Stimulated activated CD8-positive, alpha-beta memory T cell treated with anti-CD3 and anti-CD28 coated beads, Interleukin-7, amount 100 ng/mL, for 1 hour (primary cell): ENCODE measurements at places on chromosomes 12 and 14.

DNA sequence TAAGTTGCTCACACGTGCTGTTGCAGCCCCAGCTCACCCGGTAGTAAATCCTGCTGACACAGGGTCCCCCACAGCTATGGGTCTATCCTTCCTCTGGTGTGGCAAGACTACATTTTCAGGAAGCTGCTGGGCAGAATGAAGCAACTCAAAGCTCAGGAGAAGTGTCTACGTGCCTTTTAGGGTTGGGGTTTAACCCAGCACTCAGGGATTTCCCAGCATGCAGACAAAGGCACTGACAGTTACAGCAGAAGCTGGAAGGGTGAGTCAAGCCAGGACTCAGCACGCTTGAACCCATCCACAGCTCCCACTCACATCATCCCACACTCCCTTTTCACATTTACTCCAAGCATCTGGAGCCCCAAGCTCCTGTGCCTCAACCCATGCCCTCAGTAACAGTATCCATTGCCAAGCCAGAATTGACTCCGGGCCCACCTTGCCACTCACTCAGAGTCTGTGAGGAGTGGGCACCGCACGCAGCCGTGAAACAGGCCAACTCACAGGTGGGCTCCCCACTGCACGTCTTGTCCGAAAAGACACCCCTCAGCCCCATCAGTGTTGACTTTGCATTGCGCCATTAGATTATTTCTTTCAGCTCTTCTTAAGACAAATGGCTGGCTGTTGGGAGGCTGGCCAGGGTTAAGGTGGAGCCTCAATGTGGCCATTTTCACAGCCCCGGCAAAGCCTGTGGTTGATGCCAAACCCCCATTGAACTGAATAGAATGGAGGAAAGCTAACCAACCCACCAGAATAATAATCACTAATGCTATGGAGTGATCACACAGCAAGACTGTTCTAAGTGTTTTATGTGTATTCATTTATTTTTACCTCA lies 59.6 kb downstream of the ZFP36L1 start:
- no peak for DNase-seq

DNA sequence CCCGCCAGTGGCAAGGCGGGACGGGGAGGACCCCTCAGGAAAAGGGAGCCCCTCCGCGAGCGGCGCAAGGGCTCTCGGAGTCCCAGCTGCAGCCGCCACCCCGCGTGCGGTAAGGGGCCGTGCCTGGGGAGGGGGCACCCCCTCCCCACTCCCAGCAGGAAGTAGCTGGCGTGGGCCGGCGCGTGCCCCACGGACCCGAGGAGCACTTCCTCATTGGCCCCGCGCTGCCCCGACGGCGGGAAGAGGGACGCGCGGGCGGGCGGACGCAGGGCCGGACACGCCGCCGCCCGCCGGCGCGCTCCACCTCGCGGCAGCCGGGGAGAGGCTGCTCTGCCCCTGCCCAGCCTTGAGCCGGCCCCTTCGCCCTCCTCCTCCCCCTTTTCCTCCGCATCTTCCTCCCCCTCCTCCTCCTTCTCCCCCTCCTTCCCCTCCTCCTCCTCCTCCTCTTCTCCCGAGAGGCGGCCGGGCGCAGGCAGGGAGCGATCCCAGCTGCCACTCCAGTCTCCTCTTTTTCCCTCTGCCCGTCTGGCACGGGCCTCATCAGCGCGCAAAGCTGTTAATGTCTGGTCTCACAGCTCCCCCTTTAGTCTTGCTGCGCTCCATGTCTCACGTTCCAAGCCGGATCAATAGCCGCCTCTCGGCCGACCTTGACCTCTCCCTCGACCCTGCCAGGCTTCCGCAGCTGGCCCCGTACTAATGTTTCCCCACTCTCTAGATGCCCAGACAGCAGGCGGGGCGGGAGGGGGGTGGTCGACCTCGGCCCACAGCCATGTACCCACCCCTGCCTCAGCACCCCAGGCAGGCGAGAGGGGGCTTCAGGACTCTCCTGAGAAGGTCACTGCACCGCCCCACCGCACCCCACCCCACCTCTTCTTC lies 2.6 kb upstream of the BCL11B start:
- no peak for DNase-seq

DNA sequence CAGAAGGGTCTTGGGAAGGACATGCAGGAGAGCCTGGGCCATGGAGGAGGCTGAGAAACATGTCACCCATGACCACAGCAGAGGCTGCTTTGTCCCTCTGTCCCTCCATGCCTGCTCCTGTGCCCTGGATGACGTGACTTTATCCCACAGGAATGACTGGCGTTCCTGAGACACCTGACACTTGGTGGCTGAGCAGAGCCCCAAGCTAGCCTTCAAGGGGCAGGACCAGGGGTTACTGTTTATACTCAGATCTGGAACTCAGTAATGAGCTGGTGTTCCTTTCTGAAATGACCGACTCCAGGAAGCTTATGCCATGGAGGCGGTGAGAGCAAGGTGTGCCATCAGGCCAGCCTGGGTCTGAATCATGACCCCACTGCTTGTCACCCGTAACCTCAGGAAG lies 44.2 kb downstream of the ZFP36L1 start:
- DNase-seq: no peak

GRCh38 chr12:67509666-67510386 lies 138.7 kb upstream of the DYRK2 start:
- DNase-seq: no peak

DNA sequence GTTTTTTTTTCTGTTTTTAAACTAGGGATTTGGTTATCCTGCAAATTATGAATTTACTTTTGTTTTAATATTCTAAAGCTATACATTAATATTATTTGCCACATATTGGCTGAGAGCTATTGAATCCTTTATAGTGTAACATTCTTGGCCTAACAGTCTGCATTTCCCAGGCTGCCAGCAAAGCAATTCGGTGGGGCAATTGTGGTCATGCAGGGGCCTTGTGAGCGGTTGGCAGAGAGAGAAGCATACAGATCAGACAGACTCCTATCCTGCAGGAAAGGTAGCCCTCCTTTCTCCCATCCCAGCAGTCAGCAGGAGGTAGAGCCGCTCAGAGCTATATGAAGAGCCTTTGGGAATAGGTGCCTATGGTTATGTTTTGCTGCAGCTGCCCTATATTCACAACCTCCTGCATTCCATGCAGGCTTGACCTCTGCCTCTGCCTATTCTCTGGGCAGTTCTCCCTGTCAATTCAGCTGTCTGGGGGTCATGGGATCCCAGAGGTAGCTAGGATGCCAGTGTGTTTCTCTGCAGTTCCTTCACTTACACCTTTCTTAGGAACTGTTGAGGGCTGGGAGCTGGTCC lies 144.7 kb downstream of the GPHN start:
- no peak for DNase-seq

DNA sequence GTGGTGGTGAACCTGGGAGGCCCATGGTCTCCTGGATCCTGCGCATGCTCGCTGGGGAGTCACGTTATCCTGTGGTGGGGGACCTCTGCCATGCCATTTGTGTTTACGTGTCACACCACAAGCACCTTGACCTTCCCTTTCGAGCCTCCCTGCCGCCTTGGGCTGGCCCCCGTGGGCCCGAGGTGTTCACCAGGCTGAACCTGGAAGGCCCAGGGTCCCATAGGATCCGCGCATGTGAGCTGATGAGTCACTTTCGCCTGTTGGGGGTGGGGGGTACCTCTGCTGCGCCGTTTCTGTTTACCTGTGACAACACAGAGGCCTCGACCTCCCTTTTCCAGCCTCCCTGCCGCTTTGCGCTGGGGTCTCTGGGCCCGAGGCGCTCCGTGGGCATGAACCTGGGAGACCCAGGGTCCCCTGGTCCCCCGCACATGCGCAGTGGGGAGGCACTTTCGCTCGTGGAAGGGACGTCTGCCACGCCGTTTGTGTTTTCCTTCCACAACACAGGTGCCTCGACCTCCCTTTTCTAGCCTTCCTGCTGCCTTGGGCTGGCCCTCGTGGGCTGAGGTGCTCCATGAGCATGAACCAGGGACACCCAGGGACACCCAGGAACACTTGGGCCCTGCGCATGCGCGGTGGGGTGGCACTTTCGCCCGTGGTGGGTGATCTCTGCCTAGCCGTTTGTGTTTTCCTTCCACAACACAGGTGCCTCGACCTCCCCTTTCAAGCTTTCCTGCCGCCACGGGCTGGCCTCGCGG lies 334.1 kb downstream of the ALG10 start:
- DNase-seq: no peak

GRCh38 chr12:6222078-6222654 lies 22.0 kb downstream of the CD9 start:
- no peak for DNase-seq

- no peak for DNase-seq
Measured at GRCh38 chr12:89414322-89414721, 62.0 kb upstream of the DUSP6 start.

- DNase-seq: peak; percentile 64
Measured at GRCh38 chr14:75249251-75249957, 29.2 kb upstream of the FOS start.

- no peak for DNase-seq
Measured at GRCh38 chr12:113145720-113146551, 3.6 kb upstream of the CFAP73 start.

- DNase-seq: peak; percentile 43
Measured at GRCh38 chr12:12266873-12267741, at the start of gene LRP6. Gene LRP6 (minus strand): TSS chr12:12267044. CDS start chr12:12266735, 309 bp downstream.

- DNase-seq: no peak
Measured at GRCh38 chr14:71539650-71540285, 392.5 kb upstream of the RGS6 start.

DNA sequence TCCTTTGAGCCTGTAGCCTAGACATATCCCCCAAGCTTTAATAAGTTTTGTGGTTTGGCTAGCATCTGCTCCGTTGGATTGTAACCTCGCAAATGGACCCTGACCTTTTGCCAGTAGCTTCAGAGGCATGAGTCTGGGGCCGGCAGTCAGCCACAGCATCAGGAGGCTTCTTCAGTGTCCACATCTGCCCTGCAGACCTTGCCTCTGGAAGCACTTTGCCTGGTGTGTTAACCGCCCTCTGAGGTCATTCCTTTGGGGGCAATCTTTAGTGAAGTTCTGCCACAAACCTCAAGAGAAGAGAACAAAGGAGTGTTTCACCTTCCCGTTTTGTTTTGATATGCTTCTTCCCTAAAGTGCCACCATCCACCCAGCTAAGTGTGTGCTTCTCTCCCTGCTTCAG lies 71.4 kb downstream of the GNS start:
- DNase-seq: no peak

GRCh38 chr12:25794571-25794970 lies 163.9 kb upstream of the RASSF8 start:
- DNase-seq: no peak

GRCh38 chr14:90649083-90649482 lies 167.1 kb downstream of the TTC7B start:
- DNase-seq: no peak

DNA sequence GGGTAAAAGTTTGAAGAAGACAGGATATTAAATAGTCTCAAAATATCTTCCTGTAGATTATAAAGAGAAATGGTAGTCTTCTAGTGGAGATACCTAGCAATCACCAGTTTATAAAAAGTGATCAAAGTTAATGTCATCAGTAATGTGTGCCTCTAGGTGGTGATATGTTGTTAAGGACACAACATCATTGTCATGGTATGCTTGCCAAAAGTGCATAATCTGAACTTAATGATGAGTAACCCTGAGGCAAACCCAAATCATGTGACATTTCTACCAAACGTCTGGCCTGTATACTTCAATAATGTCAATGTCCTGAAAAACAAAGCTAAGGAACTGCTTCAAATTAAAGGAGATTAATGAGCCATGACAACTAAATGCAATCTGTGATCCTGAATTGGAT lies 214.7 kb downstream of the PHLDA1 start:
- DNase-seq: no peak

DNA sequence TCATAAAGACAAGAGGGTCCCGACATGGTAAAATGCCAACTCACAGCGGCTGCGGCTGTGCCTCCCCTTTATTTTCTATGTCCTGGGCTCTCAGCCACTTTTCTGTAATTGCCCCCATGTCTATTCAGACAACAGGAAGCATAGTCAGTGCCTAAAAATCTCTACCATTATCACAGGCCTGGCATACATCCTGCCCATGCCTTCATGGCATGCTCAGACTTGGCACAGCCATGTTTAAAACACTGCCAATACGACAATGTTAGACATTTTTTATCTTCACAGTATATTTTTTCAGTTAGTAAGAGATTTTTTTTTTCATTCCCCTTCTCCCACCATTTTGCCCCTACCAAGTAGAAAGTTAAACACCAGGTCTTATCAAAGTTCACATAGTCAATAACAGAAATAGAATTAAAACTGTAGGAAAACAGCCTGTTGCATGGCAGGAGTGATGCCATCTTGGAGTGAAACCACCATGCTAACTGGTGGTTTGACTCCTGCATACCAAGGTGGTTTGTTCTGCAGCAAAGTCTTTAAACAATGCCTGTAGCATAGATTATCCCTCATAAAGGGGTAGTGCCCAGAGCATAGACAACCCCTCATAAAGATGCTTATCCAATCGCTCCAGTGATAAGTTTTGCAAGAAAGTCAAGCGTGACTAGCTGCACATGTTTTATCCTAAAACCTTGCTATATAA lies 18.9 kb upstream of the CERS5 start:
- no peak for DNase-seq

GRCh38 chr14:22434030-22434429 lies 155.0 kb downstream of the DAD1 start:
- no peak for DNase-seq

DNA sequence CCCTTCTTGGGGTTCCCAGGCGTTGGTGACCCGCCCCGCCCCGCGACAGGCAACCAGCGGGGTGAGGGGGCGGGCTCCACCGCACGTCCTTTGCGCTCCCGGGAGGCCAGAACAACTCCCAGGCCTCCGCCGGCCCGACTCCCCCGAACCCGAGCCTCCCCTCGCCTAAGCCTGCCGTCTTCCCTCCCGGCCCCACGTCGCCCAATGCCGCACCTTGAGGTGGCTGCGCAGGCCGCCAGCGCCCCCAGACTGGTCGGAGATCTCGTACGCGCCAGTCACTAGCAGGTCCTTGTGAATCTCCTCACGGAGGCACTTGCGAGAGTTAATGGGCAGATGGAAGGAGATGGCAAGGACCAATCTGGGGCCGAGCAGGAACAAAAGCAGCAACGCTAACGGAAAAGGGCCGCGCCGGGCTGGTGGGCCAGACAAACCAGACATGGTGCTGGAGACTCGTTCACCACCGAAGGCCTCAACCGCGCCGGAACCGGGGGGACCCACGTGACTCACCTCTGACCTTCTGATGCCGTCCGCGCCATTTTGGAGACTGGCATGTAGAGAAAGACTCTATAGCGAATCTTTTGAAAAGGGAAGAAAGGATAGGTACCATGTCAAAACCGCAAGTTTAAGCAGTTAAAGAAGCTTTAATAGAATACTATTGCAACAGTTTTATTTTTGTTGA lies at the start of gene TMED10:
TMED10 (minus strand) TSS at position 471 of the 679 bp plus-strand sequence; CDS start at position 438, 33 bp downstream.
- DNase-seq: peak; percentile 87

GRCh38 chr14:99568567-99569560 lies 35.1 kb downstream of the CCDC85C start:
- no peak for DNase-seq

DNA sequence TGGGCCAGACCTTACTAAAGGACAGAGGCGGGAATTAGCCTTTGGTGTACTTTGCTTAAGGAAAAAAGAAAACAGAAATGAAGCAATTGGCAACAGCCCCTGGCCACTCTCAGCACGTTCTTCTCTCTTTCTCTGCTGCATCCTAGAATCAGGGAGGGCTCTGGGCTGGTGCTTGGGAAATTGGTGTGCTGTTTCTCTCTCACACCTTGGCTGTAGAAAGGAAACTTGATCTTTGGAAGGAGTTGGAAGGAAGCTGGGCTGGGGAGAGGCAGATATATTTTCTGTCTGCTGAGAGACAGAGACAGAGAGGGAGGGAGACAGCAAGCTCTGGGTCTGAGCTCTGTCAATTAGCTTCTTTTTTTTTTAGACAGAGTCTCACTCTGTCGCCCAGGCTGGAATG lies 27.4 kb downstream of the NOS1 start:
- DNase-seq: no peak

- DNase-seq: no peak
Measured at GRCh38 chr14:24377657-24378056, 9.7 kb downstream of the NFATC4 start.
